ENCODE measurements at places on chromosomes 12 and 14. TPM values are rescaled to one million over a fixed set of nuclear protein-coding genes. Genes with fewer than 3 reads are reported as not detected.

BMAL2 gene
- 3.7 TPM for total RNA-seq

CACNA2D4 gene
- 15.8 TPM for total RNA-seq

AICDA gene
- total RNA-seq = not detected

PIK3C2G gene
- 1.1 TPM for total RNA-seq

PIGH gene
- total RNA-seq = 44.1 TPM

PLA2G1B gene
- not detected for total RNA-seq

GPR68 gene
- total RNA-seq = 1.1 TPM

MYG1 gene
- total RNA-seq = 106 TPM

PAPLN gene
- 33.4 TPM for total RNA-seq

IKZF4 gene
- 13.9 TPM for total RNA-seq

ALG10B gene
- 9.4 TPM for total RNA-seq

TRPV4 gene
- total RNA-seq = 3.0 TPM

TMEM253 gene
- 0.50 TPM for total RNA-seq

SLC41A2 gene
- total RNA-seq = 49.5 TPM

ADAMTS20 gene
- total RNA-seq = 1.5 TPM

PRICKLE1 gene
- total RNA-seq = 7.9 TPM

AKAP6 gene
- 30.9 TPM for total RNA-seq

E2F7 gene
- total RNA-seq = 1.9 TPM

DAO gene
- total RNA-seq = 0.81 TPM

CCDC175 gene
- total RNA-seq = 1.4 TPM

SYT10 gene
- total RNA-seq = 1.2 TPM

GUCY2C gene
- total RNA-seq = 0.39 TPM

INSM2 gene
- total RNA-seq = 2.3 TPM

FICD gene
- 10.0 TPM for total RNA-seq

MANSC4 gene
- total RNA-seq = 3.4 TPM

LPAR5 gene
- total RNA-seq = 1.5 TPM

RASSF9 gene
- total RNA-seq = 0.63 TPM

SETD1B gene
- 23.1 TPM for total RNA-seq

CCDC177 gene
- 1.9 TPM for total RNA-seq

RTN1 gene
- 8.2 TPM for total RNA-seq

AKAP3 gene
- 145 TPM for total RNA-seq

ZBTB25 gene
- 21.3 TPM for total RNA-seq

SMIM41 gene
- total RNA-seq = 15.6 TPM

CDKL1 gene
- total RNA-seq = 4.4 TPM

SLC4A8 gene
- 63.7 TPM for total RNA-seq

TEX52 gene
- total RNA-seq = 0.81 TPM

SUDS3 gene
- 73.1 TPM for total RNA-seq

FGD6 gene
- total RNA-seq = 13.6 TPM

CYP46A1 gene
- total RNA-seq = 4.2 TPM

ZFYVE1 gene
- 39.6 TPM for total RNA-seq

IRAK3 gene
- 7.0 TPM for total RNA-seq

KRT79 gene
- 0.19 TPM for total RNA-seq

AREL1 gene
- 69.9 TPM for total RNA-seq

KCNH3 gene
- 4.5 TPM for total RNA-seq

EIF2S1 gene
- total RNA-seq = 83.9 TPM

TBX3 gene
- 8.4 TPM for total RNA-seq

SMCO2 gene
- total RNA-seq = not detected

RPL36AL gene
- total RNA-seq = 102 TPM

WNT1 gene
- 1.4 TPM for total RNA-seq

PEBP1 gene
- total RNA-seq = 371 TPM

TAS2R13 gene
- total RNA-seq = 3.1 TPM

HHIPL1 gene
- 3.9 TPM for total RNA-seq

REC8 gene
- total RNA-seq = 55.9 TPM

TRHDE gene
- 8.5 TPM for total RNA-seq

NOVA1 gene
- total RNA-seq = 15.0 TPM
